Dermis blood vessel endothelial cell (primary cell): ENCODE measurements at places on chromosomes 2 and 18.
A peak's percentile ranks its signal among the peaks of the same experiment; 100 is the strongest.

- no peak for DNase-seq
Measured at GRCh38 chr2:217914878-217915277, 87.9 kb downstream of the TNS1 start.

GRCh38 chr2:114661971-114662939, 219.8 kb downstream of the DPP10 start:
- DNase-seq = no peak

- DNase-seq = peak; percentile 58
Measured at GRCh38 chr18:23716516-23716915, 27.3 kb downstream of the LAMA3 start.

GRCh38 chr2:66110086-66110485, 324.8 kb upstream of the MEIS1 start:
- DNase-seq = no peak

DNA sequence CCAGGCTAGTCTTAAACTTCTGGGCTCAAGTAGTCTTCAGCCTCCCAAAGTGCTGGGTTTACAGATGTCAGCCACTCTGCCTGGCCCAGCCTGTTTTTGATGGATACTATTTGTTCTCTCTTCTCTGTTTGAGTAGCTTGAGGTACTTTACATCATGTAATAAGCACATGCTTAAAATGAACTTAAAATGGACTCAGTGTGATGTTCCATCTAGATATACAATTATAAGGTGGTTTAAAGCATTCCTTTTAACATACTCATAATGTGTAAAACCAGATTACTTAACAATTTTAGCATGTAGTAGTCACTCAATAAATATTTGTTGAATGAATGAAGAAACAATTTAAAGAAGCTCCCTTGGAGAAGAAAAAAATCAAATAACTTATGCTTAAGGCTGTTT, 9.6 kb downstream of the PTPRM start:
- no peak for DNase-seq
